ENCODE measurements at places on chromosomes 5 and 9.

DNA sequence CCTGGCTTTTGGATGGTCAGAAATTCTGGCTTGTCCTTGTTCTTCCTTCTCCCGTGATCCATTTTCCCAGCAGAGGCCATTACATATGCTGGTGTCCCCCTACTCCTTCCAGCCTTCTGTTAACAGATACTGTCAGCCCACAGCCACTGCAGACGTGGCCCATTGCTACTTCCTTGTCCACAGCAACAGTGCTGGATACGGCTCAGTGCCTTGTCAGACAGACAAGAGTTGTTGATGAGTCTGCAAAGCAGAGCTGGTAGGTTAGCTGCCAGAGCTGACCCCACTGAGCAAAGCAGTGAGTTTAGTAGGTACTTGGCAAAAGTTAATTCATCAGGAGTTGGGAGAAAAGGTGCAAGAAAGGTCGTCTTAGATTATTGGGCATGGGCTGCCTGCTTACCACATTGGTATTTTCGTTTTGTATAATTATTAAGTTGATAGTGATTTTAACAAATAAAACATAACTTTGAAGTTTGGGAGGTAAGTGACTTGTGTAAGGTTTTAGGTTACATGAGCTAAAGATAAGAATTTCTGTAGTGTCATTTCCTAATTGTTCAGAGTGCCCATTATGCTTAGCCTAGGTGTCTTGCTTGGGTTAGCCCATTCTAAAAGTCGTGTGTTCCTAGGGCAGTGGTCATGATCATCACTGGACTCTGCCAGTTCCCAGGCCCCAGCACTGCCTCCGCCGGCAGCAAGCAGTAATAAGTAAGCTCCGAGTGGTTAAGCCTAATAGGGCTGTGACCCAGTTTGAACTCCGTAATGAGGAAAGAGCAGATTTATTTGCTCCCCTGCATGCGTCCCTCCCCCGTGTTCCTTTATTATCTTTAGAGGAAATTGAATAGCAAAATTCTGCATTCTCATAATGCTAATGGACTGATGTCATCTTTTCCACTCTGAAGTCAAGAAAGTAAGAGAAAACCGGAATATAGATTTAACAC lies 292.0 kb downstream of the FANCC start:
- DNase-seq = peak; percentile 87

GRCh38 chr5:31361234-31361633 lies 167.7 kb downstream of the CDH6 start:
- peak; percentile 82 for DNase-seq

DNA sequence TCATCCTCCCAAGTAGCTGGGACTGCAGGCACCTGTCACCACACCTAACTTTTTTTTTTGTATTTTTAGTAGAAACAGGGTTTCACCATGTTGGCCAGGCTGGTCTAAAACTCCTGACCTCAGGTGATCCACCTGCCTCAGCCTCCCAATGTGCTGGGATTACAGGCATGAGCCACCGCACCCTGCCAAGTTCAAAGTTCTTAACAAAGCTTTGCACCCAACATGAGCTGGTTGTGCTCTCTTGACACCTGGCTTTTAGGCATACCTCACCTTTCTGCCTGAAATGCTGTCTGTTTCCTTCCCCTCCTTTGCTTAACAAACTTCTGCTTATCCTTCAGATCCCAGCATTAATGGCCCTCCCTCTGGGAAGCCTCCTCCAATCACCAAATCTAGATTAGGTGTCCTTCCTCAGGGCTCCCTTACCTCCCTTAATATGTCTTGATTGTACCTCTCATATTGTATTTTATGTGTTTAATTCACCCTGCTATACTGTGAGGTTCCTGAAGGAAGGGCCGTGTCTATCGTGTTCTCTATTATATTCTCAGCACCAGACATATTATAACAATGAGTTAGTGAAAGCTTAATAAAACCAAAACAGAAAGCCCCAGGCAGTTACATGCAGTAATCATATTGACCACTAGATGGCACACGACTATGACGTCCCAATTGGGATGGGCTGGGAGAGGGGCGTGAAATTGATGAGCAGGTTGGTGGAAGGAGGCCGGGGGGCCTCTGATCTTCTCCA lies 62.9 kb upstream of the PPARGC1B start:
- peak; percentile 21 for DNase-seq

DNA sequence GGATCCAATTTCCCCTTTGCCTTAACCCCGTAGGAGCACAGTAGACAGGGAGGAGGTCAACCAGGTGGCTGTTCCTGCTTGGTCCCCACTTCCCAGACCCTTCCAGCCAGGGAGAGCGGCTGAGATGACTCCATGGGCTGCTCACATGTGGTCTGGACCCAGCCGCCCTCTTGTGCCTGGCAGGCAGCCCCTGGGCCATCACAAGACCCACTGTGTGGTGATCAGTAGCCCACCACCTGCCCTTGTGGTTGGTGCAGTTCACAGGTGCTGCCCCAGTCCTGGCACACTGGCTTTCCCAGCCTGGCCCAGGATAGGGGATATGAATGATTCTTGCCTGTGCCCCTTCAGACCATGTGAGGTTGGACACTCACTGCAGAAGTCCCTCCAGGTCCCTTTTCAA lies 1556.7 kb downstream of the FOXD4L5 start:
- no peak for DNase-seq

DNA sequence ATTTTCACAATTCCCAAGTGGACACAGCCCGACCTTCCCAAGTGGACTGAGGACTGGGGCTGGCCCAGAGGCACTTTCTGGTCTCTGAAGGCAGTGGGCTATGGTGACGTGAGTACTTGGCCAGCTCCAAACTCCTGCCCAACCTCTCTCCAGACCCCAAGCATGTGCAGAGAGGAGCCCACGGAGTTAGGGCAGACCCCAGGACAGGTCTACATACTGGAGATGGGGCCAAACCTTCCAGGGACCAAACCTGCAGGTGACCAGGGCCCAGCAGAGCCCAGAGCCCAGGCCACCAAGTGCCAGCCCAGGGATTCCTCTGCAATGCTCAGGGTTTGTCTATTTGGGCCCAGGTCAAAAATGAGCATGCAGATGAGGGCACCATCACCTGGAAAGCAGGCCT lies 15.3 kb downstream of the BRD3 start:
- no peak for DNase-seq

DNA sequence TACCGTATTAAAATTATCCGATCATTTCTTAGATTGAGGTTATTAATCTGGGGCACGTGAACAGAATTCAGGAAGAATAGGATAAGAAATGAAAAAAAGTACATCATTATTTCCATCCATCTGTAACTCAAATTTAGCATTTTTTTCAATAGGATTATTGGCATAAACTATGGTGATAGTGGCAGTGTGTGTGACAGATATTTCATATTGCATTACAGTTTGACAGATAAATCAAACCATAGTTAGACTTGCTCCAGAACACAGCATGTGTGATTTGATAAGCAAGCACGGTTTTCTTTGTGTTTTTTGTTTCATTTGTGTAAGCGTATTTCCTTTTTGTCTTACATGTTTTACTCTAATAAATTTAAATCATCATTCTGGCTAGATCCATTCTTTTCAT lies 155.0 kb downstream of the CDH9 start:
- DNase-seq = no peak

GRCh38 chr5:56037531-56038010 lies 42.8 kb upstream of the IL6ST start:
- no peak for DNase-seq

GRCh38 chr9:81844131-81844567 lies 84.1 kb upstream of the SPATA31D4 start:
- no peak for DNase-seq

DNA sequence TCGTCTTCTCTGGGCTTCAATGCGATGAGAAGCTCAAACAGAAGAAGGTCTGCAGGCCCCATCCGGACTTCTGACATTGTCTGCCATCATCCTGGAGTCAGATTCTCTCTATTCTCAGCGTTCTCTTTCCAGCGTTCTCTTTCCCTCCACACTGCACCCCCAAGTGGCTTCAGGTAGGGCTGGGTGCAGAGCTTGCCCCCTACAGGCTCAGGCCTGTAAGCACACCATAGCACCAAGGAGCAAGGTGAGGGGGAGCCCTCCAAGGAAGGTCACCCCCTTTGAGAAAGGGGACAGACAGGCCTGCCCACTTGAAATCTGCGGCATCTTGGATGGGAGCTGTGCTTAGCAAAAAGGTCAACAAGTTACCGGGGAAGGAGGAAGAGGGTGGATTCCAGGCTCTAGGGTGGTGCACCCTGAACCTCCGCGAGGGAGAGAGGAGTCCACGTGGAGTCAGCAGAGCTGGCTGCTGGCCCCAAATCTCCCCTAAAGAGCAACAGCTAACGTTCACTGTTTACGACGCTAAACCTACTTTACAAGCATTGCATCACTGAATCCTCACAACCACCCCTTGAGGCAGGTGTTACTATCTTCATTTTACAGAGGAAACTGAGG lies 27.5 kb downstream of the GPX3 start:
- DNase-seq = no peak

GRCh38 chr5:59134471-59135163 lies 551.7 kb downstream of the RAB3C start:
- no peak for DNase-seq

- no peak for DNase-seq
These were observed 10.5 kb downstream of the SNAPC3 start for GRCh38 chr9:15433191-15433590.

GRCh38 chr9:128607642-128608350 lies 48.9 kb downstream of the DYNC2I2 start:
- DNase-seq = peak; percentile 96

GRCh38 chr5:153276151-153276550 lies 214.3 kb upstream of the GRIA1 start:
- peak; percentile 59 for DNase-seq

GRCh38 chr5:154917757-154918156 lies 20.3 kb downstream of the GEMIN5 start:
- DNase-seq = no peak

DNA sequence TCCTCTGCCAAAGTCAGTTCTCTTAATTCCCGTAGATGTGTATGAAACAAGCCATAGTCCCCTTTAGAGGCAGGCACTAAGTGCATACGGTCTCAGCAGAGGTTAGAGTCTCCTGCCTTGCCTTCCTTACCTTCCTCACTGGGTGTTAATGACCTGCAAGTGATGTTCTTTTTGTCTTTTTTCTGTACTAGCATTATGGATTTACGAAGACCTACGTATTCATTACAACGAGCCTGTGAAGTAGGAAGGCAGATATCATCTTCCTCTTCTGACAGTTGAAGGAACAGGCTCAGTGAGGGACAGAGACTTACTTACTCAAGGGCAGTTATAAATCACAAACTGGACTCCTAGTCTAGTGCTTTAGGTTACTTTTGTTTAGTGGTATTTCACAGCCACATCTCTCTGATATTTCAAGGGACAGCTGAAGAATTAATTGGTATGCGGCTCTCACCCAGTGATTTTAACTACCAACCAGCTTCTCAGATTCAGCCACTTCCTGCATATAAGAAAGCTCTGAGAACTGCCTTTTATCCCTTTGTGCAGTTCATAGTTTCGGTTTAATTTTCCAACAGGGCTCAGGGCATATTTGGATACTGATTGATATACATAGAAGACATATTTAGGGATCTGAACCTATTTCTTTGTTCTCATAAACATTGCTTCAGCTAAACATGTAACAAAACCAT lies 85.1 kb upstream of the CKMT2 start:
- no peak for DNase-seq

DNA sequence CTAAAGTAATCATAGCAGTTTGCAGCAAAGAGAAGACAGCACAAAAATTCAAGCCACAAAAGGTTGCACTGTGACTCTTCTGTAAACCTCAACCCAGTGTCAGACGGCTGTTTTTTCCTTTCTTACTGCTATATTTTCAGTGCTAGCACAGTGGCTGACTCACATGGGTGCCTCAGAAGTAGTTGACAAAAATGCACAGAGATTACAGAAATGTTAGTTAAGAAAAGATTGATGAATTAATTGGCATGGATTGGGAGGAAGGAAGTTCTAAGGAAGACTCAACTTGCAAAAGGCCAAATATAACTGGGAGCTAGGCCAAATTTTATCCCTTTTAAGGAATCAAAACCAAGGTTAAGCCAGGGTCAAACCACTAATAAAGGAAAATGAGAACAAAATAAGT lies 43.7 kb upstream of the ITGA1 start:
- peak; percentile 55 for DNase-seq

- no peak for DNase-seq
These were observed 235.8 kb downstream of the ROR2 start for GRCh38 chr9:91714020-91714806.

GRCh38 chr9:18359335-18359734 lies 114.6 kb upstream of the ADAMTSL1 start:
- peak; percentile 69 for DNase-seq

GRCh38 chr5:76764374-76764773 lies 48.4 kb downstream of the F2R start:
- DNase-seq = no peak

DNA sequence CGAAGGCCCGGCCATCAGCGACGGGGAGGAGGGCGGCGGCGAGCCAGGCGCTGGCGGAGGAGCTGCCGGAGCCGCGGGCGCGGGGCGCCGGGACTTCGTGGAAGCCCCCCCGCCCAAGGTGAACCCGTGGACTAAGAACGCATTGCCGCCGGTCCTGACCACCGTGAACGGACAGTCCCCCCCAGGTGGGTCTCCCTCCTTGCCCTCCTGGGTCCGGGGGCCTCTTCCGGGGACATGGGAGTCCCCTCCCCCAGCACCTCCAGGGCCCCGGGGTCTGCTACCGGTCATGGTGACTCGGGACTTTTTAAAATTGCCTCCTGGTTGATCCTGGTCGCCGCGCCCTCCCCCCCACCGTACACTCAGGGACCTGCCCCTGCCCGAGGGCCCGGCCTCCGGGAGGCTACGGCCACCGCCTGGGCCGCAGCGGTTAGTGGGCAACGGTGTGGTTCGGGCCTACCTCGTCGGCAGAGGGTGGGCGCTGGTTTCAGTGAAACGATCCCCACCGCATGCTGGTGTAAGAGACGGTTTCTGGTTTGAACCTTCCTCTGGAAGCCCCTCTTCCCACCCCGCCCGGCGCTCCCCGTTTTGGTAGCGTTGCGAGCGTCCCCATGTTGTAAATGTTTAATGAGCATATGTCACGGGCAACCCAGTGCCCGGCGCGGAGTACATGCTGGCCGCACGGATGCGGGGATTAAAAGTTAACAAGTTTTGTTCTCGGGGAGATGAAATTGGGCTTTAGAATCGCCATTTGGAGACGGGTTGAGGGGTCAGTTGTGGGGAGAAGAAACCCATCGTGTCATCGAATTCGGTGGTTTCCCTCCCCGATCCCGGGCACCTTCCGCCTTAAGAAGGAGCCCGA lies 1.1 kb downstream of the LARP1 start:
- no peak for DNase-seq

- no peak for DNase-seq
These were observed 213.2 kb downstream of the EPB41L4A start for GRCh38 chr5:112205846-112206245.

DNA sequence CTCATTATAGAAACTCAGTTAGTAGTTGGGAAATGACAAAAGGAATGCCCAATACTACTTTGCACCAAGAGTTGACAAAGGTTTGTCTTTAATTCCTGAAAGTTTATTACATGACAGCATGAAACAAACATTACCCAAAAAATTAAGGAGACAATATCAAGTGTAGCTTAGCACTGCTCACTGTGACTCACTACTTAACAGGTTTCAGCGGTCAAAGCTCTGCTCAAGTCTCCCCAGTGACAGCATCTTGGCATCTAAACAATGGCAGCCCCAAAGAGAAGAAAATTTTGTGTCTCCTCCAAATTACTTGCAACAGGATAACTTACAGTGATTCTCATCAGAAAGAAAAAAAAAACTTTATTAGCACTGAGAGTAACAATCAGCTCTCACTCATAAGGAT lies 1030.2 kb downstream of the EFNA5 start:
- no peak for DNase-seq

GRCh38 chr5:176440927-176441706 lies 7.1 kb upstream of the FAF2 start:
- no peak for DNase-seq

All from LHCN-M2 (cell line).